ENCODE measurements at places on chromosomes 11 and 22. TPM values are rescaled to one million over a fixed set of nuclear protein-coding genes. Genes with fewer than 3 reads are reported as not detected.

PDGFB gene
- total RNA-seq: 159 TPM

DLG2 gene
- total RNA-seq: 1.8 TPM

POTEH gene
- not detected for total RNA-seq

MMP8 gene
- total RNA-seq: not detected

ACTN3 gene
- not detected for total RNA-seq

GCAT gene
- total RNA-seq: 35.7 TPM

JRKL gene
- total RNA-seq: 8.8 TPM

TSKU gene
- 59.5 TPM for total RNA-seq

MPZL2 gene
- 13.1 TPM for total RNA-seq

OR52E2 gene
- not detected for total RNA-seq

TP53AIP1 gene
- not detected for total RNA-seq

UPB1 gene
- not detected for total RNA-seq

PTPRJ gene
- 49.6 TPM for total RNA-seq

Measured in kidney epithelial cell (primary cell).